Hepatic stellate cell (primary cell): ENCODE measurements at places on chromosomes 4 and X.

DNA sequence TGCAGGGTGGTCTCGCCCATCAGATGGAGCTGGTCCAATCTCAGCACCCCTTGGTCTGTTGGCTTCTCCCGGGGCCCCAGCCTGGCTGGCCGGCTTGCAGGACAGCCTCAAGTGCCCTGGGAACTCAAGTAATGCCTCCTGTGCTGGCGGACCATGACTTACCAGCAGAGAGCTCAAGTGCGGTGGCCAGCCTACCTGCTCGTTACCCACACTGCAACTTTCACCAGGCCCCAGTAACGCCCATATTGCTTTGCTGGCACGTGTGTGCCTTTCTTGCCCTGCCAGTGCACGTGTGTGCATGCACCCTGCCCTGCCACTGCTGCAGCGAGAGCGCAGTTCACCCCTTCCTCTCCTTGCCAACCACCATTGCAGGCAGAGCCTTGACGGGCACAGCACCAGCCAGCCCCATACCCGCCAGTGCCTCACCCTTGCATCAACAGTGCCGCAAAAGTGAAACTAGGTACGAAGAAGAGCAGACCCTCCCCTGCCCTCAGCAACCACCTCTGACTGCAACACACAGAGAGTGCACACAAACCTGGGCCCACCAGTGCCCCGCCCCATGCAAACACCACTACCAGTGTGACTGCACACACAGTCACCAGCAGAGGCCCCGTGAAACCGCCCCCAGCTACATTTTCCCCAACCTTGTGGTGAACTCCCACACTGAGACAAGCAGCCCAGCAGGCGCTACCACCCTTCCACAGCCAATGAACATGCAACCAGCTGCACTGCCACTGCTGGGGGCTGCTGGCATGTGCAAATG is 88.9 kb upstream of the POU3F4 start:
- no peak for DNase-seq

DNA sequence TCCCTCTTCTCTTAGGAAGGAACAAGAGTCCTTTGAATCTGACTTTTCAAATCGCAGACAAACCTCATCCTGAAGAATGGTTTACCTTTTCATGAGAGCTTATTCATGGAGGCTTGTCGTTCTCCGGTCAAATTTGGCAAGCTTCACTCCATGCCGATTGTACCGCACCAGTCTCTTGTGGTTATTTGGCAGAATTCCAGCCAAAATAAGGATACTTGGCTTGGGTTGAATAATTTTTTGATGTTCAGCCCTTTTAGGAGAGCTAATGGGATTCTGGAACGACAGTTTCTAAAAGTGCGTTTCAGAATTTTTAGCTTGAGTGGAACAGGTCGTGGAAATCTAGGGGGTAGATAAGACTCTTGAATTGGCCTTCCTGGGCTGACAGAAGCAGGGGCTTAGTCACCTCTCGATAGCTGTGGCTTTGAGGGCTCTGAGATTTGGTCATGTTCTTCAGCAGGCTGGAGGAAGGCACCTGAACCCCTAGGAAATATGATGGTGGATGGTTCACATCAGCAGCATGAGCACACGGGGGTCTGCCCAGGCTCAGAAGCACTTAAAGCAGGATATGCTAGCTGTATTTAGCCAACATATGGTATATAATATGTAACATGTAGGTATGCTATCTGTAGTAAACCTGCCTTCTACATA is 1.5 kb downstream of the KLHL2 start:
- DNase-seq = no peak

DNA sequence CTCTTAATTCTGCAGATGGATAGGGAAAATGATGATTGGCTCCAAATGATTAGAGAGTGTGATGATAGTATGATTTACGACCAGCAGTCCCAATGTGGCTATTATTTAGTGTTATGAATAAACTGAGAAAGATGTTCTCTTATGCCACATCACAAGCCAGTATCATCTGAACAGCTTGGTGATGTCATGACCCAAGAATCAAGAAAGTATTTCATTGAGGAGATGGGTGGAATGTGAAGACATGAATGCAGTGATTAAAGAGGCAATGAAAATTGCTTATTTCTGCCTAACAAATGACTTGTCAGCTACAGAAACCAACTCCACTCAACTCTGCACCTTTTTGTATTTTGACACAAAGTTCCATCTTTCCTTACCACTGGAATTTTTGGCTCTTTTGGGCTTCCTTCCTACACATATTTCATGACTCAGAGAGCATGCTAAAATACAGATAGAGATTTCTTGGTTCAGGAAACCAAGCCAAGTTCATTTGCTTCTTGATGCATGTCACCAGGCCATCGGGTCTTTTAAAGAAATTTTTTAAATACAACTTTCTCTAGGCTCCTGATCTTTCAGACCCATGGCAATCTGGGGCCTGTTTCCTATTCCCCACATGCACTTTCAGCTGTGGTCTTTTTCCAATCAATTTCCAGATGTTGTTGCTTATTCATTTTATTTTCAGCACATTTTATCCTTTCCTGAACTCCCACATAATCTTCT is 174.2 kb downstream of the HHIP start:
- DNase-seq = peak; percentile 4

DNA sequence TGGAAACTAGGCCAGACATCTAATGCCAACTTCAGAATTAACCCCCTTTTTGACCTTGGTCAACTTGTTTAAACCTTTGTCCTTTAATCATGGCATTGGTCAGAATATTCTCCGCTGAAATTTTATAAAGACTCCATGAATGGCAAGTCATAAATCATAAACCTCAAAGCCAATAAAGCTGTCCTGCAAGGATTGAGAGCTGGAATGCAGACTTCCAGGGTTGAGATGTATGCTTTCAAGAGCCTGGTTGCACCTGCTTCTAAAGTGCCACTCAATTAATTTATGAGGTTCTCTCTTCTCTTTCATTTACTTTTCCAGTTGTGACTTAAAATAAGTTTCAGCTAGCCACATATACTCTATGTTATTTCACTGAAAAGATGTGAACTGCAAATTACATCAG is 136.2 kb upstream of the HCCS start:
- DNase-seq = no peak

DNA sequence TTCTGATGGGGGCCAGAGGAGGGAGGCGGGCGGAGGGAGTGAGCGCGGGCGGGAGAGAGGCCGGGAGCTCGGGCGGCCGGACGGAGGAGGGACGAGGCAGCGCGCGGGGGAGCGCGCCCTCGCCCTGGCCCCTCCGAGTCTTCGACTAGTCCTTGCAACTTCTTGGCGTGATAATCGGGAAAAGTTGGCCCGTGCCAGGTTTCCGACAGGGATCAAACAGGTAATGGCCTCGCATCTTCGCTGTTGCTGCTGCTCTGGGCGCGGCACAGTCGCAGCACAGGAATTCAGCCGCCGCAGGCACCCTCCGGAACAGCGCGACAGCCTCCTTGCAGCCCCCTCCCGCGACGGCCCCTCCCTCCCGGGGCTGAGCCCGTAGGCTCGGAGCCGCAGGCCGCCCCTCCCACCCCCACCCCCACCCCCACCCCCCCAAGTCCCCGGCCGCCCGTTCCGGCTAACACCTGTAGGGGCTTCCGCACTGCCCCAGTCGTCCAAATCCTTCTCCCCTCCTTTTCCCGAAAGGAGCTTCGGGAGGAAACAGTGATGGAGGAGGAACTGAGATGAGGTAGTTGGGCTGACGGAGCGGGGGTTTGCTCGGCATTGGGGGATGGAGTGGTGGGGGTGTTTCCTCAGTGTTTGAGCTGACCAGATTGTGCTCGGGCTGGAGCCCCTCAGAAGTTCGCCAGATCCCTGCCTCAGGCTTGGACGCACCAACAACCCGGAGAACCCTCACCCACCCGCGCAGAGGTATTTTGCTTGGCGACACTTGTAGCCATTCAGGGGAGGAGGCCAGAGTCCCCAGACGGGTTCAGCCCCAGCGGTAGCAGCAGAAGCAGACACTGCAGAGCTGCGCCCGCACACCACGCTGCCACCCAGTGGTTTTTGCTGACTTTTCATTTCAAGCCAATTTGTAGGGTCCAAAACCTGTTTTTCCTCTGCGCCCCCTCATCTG is at the start of gene FGF13:
Gene FGF13 (minus strand): TSS at position 319 of the 949 bp plus-strand sequence. CDS start 714 bp downstream, outside the sequence.
- DNase-seq = no peak

GRCh38 chr4:185771711-185772390 is 40.1 kb downstream of the SORBS2 start:
- peak; percentile 34 for DNase-seq

GRCh38 chr4:100926039-100926717 is 408.4 kb upstream of the EMCN start:
- DNase-seq = no peak

DNA sequence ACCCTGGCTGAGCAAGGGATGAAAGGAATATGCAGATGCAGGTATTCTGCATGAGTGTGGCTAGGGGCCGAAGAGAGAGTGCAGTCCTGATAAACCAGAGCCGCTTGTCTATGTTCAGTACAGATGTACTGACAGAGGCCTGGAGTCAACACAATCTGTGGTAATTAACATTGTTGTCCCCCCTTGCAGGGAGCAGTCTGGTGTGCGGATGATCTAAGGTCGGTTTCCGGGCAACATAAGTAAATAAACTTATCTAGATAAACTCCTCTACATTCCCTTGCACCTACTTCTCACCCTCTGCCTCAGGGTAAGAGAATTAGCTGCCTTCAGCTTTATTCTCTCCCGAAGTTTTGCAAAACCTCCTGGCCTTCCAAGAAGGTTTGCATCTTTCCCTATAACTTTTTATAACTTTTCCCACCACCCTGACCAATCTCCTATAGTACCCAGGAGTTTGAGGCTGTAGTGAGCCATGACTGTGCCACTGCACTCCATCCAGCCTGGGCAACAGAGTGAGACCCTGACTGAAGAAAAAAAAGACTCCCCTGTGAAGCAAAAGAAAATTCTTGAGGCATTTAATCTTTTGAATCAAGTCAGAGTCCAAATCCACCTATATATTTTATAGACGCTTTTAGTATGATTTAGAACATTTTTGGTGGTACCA is 26.6 kb downstream of the SNX25 start:
- no peak for DNase-seq

GRCh38 chrX:109643687-109644086 is 18.7 kb upstream of the KCNE5 start:
- DNase-seq = no peak

DNA sequence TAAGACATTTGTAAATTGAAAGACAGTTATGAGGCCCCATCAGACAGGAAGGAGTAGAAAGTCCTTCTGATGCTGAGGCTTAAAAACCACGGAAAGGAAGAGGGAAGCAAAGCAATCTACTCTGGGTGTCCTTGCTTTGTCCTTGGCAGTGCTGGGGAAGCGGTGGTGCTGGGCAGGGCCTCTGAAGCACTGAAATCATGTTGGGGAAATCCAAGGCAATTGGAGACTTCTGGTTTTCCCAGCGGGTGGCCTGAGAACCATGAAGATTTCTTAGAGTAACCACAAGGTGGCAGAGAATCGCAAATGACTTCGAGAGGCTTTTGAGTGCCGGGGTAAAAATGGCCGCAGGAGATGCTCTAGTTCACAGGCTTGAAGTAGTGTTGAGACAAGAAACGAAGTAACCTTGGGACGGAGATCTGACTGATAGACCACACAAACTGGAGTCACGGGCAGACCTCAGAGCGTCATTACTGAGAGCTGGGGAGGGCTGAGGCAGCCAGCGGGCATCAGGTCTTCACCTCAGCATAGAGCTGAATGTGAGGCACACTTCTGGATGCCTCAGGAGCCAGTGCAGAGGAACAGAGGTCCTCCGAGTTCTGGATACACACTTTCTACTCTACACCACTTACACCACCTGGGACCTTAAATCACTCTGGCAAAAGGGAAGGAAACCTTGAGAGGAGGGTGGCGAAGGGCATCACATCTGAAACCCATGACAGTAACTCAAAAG is 130.7 kb upstream of the GPRIN3 start:
- DNase-seq = peak; percentile 31

DNA sequence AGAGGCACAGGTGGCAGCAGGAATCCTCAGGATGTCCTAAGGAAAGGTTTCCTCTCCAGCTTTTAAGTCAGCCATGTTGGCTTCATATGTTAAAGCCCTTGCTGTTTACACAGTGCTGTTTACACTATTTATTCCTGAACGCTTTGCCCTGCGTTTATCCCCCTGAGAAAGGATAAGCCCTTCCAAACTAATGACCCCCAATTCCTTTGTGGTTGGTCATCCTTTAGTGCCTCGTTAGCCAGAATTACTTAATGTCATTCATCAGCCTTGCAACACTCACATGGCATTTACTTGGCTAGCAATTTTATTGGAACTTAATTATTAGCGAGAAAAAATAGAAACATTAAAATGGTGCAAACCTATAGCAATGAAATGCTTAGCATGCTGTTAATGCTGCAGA is 23.8 kb downstream of the VCX2 start:
- DNase-seq = no peak

DNA sequence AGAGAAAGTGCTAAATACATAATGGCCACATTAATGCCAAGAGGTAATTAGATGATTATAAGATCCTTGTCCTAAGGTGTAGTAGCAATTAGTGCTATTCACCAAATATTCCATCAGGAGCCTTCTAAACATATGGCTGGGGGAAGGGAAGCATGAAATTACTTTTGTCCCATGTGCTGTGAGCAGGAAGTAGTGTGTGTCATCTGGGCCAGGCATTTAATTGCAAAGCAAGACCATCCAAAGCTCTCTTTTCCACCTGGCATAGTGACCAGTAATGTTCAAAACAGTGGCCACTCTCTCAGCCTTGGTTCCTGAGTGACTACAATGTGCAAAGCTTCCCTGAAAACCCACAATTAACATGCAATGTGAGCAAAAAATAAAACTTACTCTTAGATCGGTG is 144.2 kb upstream of the FAM241A start:
- no peak for DNase-seq

GRCh38 chr4:82181789-82182188 is 192.0 kb downstream of the HNRNPD start:
- no peak for DNase-seq

DNA sequence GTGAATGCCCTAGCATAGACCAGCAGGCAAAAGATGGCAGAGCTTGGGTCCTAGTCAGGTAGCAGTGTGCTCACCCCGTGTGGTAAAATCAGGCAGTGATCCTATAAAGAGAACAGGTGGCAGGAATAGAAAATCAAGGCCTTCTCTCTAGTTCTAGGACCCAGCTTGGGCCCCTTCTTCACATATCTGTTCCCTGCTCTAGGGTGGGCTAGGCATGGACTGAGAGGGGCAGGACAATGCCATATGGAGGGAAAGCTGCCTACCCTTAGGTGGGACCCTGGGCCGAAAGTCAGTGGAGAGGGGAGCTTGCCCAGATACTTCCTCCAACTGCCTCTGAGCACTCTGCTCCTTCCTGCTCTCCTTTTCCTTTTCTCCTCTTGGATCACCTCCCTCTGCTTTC is 117.4 kb upstream of the NALF2 start:
- no peak for DNase-seq

GRCh38 chr4:139969635-139970266 is 184.2 kb downstream of the MAML3 start:
- no peak for DNase-seq

DNA sequence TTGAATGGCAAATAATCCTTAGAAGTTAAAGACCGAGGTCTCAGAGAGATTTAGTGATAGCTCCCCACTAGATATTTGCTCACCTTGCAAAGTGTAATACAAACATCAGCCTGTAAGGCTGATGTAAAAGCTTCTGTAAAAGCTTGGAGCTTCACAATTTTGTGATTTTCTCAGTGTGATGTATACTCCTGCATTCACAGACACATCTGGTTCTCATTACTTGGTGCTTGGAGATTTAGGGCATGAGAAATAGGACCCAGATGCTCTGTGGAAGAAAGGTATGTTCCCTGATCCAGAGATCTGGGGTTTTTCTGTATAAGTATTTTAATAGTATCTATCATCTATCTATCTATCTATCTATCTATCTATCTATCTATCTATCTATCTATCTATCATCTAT is 1664.3 kb downstream of the C4orf33 start:
- DNase-seq = no peak
